ENCODE measurements at places on chromosomes 1 and 21.

DNA sequence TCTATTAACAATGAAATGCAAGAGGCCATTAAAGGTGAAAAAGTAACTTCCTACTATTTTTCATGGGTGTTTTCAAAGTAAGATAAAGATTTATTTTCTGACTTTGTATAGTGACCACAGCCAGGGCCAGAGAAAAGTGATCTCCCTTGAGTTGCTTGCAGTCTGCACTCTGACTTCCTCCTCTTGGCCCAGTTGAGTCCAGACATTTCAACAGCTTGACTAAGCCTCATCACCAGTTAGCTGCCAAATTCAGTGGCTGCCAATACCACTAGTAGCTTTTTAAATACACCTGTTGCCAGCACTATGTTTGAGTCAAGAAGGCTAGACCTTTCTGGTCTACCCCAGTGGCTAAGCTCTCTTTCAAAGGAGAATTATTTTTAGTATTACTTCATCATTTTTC lies 3.7 kb upstream of the NEK7 start:
- no peak for DNase-seq

DNA sequence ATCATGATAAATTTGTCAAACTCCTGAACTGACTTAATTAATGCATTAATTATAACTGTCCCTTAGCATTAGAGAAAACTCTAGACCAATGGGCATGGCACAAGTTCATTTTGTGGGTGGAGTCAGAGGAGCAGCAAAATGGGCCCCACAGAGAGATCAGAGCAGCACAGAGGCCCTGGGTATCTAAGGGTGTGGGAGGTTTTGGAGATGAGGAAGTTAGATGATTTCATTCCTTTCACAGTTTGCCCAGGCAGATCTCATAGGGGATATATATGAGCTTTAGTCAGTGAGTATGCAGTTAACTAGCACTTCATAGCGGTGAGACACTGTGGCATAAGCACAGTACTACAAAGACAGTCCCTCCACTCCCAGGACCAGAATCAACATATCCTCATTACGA lies 117.3 kb downstream of the MAB21L3 start:
- DNase-seq, result no peak

DNA sequence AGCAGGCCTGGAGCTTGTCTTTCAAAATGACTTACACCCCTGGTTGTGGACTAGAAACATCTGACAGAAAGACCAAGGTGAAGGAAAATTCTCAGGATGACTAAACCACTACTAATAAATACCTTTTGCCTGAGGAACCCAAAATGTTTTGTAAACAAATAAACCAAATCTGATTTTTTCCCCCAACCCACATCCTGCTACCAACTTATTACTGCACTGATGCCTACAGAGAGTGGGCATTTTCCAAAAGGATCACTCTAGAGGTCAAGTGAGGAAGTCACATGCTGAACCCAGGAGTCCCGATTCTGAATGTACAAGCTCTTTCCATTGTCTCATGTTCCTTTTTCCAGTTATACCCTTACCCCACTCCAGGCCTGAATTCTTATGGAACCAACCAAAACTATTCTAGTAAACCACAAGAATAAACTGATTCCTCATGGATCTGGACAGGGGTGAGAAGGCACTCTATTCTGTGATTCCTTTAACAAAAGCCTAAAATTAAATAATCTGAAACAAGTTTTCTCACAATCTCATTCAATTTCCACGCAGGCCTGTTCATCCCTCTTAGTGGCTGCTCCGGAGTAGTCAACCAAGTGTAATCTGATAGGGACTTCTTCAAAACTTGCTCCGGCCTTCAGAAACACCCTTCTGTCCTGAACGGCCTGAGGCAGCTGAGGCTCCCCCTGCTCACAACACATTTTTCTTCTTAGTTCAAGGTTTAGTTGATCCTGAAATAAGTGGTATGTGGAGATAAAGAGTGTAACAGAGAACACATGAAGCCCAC lies 1.4 kb downstream of the PI4KB start:
- no peak for DNase-seq

- DNase-seq, result no peak
Observed at GRCh38 chr1:26582836-26583460, 53.4 kb downstream of the RPS6KA1 start.

DNA sequence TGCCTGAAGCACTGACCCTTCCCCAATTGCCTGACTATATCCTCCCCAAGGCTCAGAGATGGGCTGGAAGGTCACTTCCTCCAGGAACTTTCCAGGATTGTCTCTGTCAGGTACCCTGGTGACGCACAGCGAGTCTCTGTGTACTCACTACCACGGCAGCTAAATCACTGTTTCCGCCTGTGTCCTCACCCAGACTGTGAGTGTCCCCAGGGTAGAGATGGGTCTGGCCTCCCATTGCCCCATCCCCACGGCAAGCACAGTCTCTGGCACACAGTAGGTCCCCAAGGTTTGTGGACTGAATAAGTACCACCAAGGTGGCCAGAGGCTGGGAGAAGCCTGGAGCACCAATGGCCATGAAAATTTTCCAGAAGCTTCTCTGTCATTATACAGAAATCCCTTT lies 93.8 kb upstream of the RUNX3 start:
- no peak for DNase-seq

DNA sequence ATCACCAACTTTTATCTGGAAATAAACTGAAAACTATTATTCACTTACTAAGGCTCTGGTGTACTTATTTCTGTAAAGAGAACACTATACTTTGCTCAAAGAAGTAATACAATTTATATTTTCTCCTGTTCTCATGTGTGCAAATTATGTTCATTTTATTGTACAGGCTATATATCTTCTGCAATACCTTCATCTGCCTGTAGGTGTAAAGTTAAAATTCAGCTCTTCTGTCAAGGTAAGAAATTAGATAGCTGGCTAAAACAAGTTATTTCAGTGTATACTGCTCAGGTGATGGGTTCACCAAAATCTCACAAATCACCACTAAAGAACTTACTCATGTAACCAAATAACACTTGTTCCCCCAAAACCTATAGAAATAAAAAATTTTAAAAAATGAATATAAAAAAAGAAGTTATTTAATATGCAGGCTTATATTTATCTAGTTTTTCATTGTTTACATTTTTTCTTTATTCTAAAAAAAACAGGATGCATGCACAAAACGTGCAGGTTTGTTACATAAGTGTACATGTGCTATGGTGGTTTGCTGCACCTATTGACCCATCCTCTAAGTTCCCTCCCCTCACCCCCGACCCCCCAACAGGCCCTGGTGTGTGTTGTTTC lies 81.5 kb downstream of the PTGER3 start:
- DNase-seq, result no peak

- no peak for DNase-seq
Observed at GRCh38 chr1:201617157-201617556, 78.2 kb downstream of the NAV1 start.

- no peak for DNase-seq
Observed at GRCh38 chr1:230570724-230571360, 71.4 kb upstream of the COG2 start.
